ENCODE measurements at places on chromosomes 4 and X. TPM values are rescaled to one million over a fixed set of nuclear protein-coding genes. Genes with fewer than 3 reads are reported as not detected.

Gene SAGE1
- not detected for total RNA-seq

Gene MAGED4
- total RNA-seq, result 7.1 TPM

Gene CAMK2D
- total RNA-seq, result 41.3 TPM

Gene ATOH1
- not detected for total RNA-seq

Gene ERVMER34-1
- total RNA-seq, result 0.27 TPM

Gene RASSF6
- total RNA-seq, result not detected

Gene FATE1
- total RNA-seq, result 0.36 TPM

Gene FGA
- not detected for total RNA-seq

Gene CCDC149
- total RNA-seq, result 42.5 TPM

Gene GLUD2
- total RNA-seq, result 7.2 TPM

Gene EDNRA
- 22.8 TPM for total RNA-seq

Gene CASP6
- 15.3 TPM for total RNA-seq
